ENCODE measurements at places on chromosomes 16 and 17.

- DNase-seq: no peak
These were observed 22.1 kb downstream of the NT5M start for GRCh38 chr17:17325228-17325627.

- DNase-seq: no peak
These were observed 109.7 kb downstream of the ADCY9 start for GRCh38 chr16:4006397-4006999.

GRCh38 chr16:47096297-47096696, 47.4 kb downstream of the NETO2 start:
- no peak for DNase-seq

DNA sequence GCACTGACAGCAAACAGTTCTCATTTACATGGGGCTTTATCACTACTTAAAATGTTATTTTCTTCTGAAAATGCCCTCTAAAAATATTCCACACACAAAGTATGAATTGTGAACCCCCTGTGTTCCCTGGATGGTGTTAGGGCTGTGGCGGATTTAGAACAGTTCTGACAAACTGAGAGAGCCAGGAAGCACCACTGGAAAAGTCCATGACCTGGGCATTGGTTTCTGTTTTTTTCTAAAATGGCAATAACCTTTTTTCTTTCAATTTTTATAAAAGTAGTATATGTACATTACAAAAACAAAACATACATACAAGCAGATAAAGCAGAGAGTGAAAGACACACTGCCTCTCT, 21.0 kb upstream of the ERN1 start:
- DNase-seq: no peak

DNA sequence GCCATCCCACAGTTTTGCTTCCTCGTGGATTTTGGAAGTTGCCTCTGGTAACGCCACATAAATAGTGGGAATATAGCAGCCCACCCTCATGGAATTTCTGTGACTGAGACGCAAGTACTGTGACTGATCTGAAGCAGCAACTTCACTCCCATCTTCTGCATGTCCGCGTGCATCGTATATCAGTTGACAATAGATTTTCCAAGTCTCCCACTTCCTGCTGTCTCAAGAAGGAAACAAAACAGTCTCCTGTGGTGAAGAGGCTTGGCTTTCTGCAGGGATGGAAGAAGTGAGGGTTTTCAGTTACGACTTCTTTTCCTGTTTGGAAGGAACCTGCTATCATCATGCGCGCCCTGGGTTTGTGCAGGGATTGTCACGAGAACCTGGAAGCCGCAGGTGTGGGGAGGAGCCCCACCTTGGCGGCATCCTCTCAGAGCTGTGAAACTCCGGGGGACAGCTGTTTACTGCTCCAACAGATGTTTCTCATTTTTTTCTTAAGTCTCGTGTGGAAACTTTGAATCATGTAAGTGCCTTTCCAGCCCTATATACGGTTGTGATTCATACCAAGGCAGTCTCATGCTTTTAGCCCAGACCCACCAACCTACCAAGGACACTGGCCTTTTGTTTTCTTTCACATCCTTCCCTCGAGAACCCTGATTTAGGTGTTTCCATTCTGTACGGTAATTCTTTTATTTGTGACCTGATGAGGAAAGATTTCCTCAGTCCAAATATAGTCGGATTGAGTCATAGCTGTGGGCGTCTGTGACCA, 57.5 kb downstream of the WIPI1 start:
- no peak for DNase-seq

GRCh38 chr16:88883117-88883895, 16.8 kb upstream of the PABPN1L start:
- DNase-seq: no peak

DNA sequence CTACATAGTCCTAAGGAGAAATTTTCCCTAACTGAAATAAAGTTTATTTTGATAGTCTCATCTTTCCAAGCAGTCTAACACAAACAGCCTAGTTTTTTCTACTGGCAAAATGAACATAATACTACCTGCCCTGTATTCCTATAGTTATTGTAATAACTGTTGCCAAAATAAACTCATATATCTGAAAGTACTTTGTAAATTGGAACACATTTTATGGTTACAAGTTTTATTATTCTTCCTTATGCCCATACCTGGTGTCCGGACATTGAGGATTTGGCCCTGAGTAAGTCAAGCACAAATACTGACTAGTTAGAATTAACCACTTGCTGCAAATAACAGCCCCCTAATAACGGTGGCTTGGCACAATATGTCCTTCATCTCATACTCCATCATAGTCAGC, 120.4 kb upstream of the TOM1L1 start:
- no peak for DNase-seq

DNA sequence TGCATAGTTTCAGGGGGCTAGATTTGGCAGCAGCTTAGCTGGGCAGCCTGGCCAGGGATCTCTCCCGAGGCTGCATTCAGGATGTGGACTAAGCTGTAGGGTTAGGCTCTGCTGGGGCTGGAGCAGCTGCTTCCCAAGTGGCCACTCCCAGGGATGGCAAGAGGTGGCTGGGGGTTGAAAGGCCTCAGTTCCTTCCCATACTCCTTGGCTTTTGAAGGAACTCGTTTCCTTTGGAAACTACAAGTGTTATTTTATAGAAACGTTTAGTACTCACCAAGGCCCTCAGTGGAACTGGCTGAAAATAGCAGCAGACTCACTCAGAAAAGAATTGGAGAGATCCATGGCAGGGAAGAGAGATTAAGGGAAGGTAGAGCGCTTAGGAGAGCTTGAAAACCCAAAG, 76.4 kb downstream of the WWP2 start:
- DNase-seq: no peak

- no peak for DNase-seq
These were observed 155.9 kb upstream of the DYNLRB2 start for GRCh38 chr16:80384862-80385261.

- DNase-seq: no peak
These were observed 23.6 kb downstream of the ADAD2 start for GRCh38 chr16:84214451-84215066.

DNA sequence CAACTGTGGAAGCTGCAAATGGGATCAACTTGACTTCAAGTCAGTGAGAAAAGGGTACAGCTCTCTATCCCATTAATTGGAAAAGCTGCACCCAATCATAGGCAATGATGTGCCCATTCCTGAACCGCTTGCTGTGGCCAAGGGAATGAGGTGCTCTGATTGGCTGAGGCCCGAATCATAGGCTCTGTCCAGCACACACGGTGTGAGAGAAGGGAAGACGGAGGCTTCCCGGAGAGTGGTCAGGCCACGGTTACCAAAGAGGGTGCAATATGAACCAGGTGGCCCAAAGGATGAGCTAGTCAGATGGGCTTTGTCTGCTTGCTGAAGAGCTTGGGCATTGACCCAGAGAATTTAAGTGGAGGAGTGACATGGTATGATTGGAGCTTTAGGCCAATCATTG, 353.3 kb downstream of the CPPED1 start:
- no peak for DNase-seq

DNA sequence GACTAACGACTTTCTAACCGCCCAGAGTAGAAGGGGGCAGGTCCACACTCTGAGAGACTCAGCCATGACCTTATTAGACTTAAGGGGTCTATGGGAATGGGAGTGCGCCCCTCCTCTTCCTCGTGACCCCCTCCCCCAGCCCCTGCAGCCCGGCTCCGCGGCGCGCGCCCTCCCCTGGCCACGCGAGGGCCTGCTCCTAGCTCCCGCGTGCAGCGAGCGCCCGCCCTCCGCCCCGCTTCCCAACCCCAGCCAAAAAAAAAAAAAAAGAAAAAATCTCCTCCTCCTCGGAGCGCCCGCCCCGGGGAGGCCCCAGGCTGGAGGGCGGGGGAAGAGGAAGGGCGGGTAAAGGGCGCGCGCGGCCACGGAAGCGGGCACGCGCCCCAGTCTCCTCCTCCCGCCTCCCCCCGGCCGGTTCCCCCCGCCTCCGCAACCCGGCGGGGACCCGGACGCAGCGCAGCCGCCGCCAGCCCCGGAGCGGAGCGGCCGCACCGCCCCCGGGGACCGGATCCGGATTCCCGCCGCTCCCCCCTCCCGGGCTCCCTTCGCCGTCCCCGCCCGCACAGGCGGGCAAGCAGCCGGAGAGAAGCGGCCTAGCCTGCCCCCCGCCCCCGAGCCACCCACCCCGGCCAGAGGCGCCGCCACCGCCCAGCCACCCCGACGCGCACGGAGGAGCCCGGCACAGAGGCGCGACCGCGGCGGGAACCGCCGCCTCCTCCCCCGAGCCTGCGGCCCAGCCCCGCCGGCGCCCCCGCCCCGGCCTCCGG, 949 bp downstream of the UBTF start:
- peak; percentile 84 for DNase-seq

GRCh38 chr16:85256190-85256739, 144.0 kb upstream of the CIBAR2 start:
- DNase-seq: no peak

GRCh38 chr17:67555855-67556254, 161.9 kb upstream of the NOL11 start:
- no peak for DNase-seq

GRCh38 chr17:3723188-3723555, 531 bp upstream of the HASPIN start:
- DNase-seq: no peak

DNA sequence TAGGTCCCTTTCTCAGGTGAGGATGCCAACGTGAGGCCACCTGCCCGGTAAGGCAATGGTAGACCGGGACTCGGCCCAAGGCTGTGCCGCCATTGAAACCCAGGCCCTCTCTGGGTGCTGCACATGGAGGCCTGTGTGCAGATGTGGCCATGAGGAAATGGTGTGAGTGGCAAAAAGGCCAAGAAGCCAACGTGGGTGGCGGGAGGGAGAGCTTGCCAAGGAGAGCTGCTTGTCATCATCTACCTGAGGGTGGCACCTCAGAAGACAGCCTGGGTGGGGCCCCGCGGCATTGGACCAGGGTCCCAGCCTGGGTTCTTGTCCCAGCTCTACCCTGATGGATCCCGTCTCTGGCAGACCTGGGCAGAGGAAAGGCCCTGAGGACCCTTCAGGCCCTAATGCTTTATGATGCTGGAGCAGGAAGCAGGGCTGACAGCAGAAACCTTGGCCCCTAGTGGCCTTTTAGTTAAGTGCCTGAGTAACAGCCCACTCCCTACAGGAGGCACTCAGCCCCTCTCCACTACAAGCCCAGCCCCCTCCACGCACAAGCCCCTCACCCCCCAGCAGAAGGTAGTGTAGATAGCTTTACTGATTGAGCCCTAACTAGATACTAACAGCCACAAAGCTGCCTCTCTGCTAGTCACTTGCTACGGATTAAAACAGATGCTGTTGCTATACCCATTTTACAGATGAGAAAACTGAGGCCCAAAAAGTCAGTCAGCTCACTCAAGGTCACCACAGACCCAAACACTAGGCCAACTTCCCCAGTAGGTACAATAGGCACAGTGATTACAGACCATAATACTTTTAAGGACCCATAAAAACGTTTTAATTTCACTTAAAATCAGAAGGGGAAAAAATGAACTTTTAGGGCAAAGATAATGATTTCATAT, 26.2 kb upstream of the KIFC3 start:
- no peak for DNase-seq

GRCh38 chr17:73172252-73172651, 7.4 kb downstream of the SSTR2 start:
- no peak for DNase-seq

DNA sequence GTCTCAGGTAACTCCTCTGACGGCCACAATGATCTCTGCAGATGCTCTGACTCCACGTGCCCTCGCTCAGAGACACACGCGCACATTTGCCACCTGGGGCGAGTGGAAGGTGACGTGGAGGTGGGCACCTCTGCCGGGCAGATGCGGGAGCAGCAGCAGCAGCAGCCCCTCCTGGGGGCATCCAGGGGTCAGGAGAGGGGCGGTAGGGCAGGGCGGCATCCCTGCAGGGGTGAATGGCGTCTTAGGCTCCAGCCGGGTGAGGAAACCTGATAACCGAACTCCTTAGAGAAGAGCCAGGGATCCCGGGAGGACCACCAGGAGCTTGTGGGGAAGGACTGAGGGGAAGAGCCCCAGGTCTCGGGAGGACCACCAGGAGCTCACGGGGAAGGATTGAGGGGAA, 34.6 kb upstream of the CDH15 start:
- DNase-seq: no peak

DNA sequence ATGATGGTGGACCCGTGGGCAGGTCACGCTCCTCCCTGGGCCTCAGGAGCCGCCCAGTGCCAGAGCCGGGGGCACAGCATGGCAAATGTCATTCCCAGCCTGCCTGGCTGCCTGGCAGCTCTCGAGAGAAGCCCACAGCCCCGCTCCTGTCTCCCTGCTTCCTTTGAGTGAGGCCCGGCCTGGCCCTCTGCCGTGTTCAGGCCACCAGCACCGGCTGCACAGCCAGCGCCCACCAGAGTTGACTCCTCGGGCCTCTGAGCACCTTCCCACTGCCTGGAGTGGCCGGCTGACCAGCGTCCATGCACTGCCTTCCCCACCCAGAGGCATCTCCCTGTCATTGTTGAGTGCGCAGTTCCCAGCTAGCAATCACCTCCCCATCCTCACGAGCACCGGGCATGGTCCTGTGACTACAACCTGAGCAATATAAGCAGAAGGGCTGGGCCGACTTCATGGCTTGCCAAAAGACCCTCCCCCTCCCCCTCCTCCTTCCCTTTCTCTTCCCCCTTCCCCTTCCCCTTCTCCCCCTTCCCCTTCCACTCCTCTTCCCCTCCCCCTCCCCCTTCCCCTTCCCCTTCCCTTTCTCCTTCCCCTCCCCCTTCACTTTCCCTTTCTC, 11.9 kb upstream of the SLC38A10 start:
- DNase-seq: no peak

- no peak for DNase-seq
These were observed 294.6 kb downstream of the XYLT1 start for GRCh38 chr16:17176199-17176598.

DNA sequence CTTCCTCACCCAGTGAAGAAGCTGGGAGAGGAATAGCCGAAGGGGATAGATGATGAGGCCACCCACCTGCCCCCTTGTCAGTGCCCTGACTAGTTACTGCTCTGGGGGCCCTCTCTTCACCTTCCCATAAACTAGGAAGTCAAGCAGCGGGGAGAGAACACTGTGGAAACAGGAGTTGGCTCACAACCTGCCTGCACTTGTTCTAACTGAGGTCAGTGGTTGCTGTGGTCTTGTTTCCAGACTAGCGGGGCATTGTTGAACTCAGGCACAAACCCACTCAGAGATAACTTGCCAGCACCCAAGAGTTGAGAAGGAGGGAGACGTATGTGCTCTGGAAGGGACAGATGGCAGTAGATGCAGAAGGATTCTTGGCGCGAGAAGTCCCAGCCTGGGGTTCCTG, 48.6 kb upstream of the DDX52 start:
- DNase-seq: no peak

DNA sequence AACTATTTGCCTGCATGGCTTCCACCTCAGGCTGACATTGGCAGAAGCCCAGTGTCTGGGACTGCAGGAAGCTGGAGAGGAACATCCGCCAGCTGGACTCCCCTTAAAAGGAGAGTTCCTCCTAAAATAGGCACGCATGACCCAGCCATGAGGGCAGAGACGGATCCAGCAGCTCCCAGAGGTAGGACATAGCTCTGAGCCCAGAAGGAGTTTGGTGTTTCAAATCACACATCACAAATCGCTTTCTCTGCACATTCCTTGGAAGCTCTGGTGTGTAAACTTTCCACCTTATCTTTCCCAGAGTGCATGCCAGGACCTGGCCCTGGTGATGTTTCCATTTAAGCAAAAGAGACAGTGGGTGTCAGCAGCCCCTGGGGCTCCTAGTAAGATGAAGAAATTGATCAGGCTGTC, 231.1 kb upstream of the CDH5 start:
- DNase-seq: no peak

Data from activated naive CD4-positive, alpha-beta T cell (primary cell).